ENCODE measurements at places on chromosomes 4 and X.

GRCh38 chr4:113445286-113445685 lies 316.3 kb downstream of the CAMK2D start:
- DNase-seq: no peak

DNA sequence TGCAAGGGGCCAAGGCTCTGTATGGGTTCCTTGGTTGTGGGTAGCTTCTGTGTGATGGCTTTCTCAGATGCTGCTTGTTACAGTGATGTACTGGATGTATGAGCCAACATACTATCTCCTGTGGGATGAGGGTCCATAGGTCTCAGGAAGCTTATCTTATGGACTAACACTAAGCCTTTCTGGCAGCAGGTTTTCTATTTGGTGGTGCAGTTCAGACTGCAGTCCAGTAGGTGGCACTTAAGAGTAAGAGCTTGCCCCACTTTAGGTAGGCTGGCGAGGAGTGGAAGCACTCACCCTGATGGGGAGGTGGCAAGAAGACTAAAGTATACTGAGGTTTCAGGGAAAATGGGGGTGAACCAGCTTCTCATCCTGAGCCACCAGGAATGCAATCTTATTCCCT lies 306.7 kb upstream of the MAOA start:
- no peak for DNase-seq

DNA sequence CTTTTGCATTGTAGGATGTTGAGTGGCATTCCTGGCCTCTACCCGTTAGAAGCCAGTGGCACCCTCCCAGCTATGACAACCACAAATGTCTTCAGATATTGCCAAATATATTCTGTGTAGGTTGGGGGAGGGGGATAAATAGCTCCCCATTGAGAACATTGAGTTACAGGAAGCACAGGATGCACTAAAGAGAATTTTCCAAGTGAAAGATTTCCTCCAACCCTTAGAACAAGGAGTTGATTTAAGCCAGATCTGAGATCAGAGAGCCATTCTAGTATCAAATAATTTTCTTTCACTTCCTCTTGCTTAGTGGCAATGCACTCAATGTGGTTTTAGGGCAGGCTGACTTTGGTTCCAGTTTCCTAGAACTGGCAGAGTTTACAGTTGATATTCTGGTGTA lies 436.6 kb downstream of the C4orf33 start:
- no peak for DNase-seq

GRCh38 chr4:73152893-73153292 lies 83.4 kb upstream of the COX18 start:
- DNase-seq: no peak

- no peak for DNase-seq
Measured at GRCh38 chr4:7876201-7876875, 63.3 kb downstream of the AFAP1 start.

DNA sequence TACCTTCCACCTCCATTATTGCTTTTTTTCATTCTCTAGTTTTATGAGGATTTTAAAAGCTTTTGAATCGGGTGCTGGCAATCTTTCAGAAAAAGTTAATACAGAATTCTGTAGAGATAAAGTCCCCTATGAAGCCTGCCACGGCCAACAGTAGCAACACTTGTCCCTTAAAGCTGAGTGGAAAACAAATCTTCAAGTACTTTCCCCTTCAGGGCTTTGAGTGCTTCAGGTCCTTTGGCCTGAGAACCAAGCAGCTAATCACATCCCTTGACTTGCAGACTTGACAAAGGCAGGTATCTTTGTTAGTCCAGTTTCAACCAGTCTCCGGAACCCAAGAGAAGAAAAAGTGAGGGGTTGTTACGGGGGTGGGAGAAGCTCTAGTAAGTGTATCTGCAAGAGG lies 144.4 kb downstream of the ATG4A start:
- no peak for DNase-seq

DNA sequence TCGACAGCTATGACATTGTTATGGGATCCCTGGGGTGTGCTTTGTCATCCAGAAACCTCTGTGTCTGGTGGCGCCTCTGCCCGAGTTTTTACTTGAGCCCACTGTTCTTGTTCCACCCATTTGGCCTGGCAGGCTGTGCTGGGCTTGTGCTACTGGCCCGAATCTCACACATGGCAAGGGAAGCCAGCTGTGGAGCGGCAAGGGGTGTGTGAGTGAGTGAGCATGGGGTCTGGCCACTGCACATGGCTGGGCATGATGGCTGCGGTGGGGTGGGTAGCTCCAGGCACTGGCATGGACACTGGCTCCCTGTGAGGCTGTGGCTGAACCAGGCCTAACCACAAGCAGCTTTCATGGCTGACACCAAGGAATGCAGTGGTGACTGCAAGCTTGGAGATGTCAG lies 89.2 kb downstream of the DACH2 start:
- DNase-seq: no peak

GRCh38 chr4:189802884-189803283 lies 137.8 kb upstream of the FRG1 start:
- no peak for DNase-seq

DNA sequence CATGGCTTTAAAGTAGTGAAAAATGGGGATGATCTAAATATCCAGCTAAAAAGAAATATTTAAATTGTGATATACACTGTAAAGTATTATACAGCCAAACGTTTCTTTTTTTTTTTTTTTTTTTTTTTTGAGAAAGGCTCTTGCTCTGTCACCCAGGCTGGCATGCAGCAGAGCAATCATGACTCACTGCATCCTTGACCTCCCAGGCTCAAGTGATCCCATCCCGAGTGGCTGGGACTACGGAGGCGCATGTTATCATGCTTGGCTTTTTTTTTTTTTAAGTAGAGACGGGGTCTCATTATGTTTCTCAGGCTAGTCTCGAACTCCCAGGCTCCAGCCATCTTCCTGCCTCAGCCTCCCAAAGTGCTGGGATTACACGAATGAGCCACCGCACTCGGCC lies 17.1 kb downstream of the SMIM14 start:
- DNase-seq: no peak

- no peak for DNase-seq
Measured at GRCh38 chrX:96453139-96453538, 231.5 kb upstream of the DIAPH2 start.

- no peak for DNase-seq
Measured at GRCh38 chrX:13252726-13253125, 67.1 kb downstream of the ATXN3L start.

DNA sequence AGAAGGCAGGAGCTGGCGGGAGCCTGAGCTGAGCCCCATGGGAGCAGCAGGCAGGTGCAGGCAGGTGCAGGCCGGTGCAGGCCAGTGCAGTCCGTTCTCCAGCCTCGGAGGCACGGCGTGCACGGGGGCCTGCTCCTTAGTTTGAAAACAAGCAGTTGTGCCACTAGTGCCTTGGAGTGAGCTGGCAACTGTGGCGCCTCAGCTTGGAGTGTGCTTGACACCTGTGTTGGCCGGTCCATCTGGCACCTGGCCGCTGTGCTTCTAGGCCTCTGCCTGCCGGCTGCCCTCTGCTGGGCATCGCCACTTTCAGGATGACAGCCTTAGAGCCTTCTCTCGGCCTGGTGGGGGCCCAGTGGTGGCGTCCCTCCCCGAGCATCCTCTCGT lies 47.9 kb downstream of the RGS12 start:
- DNase-seq: no peak

GRCh38 chrX:133307637-133308498 lies 89.7 kb upstream of the TFDP3 start:
- no peak for DNase-seq
